ENCODE measurements at places on chromosomes 1 and 21. TPM values are rescaled to one million over a fixed set of nuclear protein-coding genes. Genes with fewer than 3 reads are reported as not detected.

Gene AKR7A3
- total RNA-seq, result 0.88 TPM

Gene PLA2G2F
- total RNA-seq, result 0.04 TPM

Gene S100A1
- 0.44 TPM for total RNA-seq

Gene TYW3
- total RNA-seq, result 10.5 TPM

Gene MYCL
- 16.9 TPM for total RNA-seq

Measured in esophagus mucosa (tissue), 1 donor.